ENCODE measurements at places on chromosomes 6 and 20.

- DNase-seq: no peak
Measured at GRCh38 chr6:38239719-38240451, 399.8 kb downstream of the BTBD9 start.

GRCh38 chr6:14824484-14825275 lies 421.2 kb upstream of the JARID2 start:
- DNase-seq: no peak

DNA sequence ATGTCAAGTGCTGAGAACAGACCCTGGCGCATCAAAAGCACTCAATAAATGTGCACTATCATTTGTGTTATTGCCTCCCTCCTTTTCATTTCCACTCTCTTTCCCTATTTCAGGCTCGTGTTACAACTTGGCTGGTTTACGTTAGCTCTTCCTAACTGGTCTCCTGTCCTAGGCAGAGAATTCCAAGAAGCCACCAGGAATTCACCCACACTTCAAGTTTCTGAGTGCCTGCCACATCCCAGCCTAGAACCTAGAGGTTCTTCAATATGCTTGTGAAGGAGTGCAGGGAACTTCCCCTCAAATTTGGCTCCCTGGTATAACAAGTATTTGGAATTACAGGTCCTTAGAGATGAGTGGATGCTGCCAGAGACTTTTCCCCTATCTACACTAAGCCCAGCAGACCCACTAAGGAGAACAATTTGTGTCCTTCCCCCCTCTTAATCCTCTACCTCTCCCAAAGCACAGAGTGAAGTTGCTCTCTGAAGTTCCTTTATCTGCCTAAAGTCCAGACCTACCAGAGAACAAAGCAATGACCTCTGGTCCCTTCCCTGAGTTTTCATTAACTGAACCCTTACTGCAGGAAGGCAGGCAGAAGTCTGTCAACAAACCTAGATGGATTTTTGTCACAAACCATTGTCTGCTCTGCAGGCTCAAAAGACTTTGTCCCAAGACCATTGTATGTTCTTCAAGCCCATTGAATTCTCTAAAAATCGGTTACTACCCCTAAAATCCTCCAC lies 201.6 kb upstream of the JARID2 start:
- DNase-seq: no peak

- no peak for DNase-seq
Measured at GRCh38 chr20:61975407-61976129, 90.1 kb downstream of the TAF4 start.

GRCh38 chr6:1485678-1486077 lies 96.3 kb downstream of the FOXF2 start:
- DNase-seq: no peak

GRCh38 chr20:19807946-19808330 lies 49.9 kb downstream of the RIN2 start:
- no peak for DNase-seq

DNA sequence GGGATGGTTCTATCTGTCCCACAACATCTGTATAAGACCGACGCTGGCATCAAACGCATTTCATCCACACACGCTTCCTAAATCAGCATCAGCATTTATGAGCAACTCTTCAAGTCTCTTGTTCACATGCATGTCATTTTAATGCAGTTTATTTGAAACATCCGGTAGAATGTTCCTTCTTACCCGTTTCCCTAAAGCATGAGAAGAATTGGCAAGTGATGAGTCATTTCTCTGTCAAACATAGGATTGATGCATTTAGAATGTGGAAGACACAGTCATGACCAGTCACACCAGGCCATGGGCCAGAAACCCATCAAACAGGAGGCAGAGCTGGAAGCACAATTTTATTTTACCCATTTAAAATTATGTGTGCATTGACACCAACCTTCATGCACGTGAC lies 122.8 kb downstream of the UST start:
- DNase-seq: no peak

- no peak for DNase-seq
Measured at GRCh38 chr6:98839781-98840361, 5.5 kb downstream of the POU3F2 start.

DNA sequence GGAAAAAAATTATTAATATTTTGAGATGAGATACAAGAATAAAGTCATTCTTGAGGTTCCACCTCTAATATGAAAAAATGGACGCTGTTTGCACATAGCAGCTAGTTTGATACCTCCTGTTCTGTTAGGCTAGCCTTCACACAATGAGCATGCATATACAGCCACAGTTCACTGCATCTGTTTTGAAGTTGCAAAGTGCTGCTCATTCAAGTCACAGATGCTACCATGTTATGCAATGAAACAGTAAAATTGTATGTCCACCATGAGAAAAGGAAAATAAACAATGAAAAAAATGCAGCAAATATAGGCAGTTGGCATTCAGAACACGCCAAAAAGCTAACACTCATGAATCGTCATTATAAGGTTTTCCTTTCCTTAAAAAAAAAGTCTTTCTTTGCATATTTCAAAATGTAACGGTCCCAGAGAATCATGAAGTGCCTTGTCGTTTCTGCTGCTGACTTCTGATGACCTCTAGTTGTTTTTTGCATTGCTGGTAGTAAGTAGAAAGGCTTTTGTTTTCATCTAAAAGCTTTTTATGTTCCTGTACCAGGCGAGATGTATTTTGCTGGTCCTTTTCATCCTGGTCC lies 70.7 kb downstream of the MAP3K7 start:
- no peak for DNase-seq

DNA sequence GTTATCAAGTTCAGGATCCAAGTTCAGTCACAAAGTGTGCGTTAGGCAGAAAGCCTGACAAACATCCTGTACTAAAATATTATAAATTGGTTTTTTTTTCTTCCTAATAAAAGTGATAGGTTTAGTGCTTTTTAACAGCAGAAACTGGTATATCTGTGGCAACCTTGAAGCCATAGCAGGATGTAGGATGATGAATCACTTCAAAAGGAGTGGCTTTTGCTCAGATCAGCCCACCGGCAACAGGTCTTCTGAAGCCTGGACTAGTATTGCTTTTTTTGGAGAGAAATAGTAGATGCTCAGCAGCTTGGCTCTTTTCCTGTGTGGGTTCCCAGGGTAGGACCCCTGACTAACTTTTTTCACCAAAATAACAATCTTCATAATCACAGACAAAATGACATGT lies 190.8 kb downstream of the EPM2A start:
- no peak for DNase-seq
